ENCODE measurements at places on chromosomes 6 and 20.

DNA sequence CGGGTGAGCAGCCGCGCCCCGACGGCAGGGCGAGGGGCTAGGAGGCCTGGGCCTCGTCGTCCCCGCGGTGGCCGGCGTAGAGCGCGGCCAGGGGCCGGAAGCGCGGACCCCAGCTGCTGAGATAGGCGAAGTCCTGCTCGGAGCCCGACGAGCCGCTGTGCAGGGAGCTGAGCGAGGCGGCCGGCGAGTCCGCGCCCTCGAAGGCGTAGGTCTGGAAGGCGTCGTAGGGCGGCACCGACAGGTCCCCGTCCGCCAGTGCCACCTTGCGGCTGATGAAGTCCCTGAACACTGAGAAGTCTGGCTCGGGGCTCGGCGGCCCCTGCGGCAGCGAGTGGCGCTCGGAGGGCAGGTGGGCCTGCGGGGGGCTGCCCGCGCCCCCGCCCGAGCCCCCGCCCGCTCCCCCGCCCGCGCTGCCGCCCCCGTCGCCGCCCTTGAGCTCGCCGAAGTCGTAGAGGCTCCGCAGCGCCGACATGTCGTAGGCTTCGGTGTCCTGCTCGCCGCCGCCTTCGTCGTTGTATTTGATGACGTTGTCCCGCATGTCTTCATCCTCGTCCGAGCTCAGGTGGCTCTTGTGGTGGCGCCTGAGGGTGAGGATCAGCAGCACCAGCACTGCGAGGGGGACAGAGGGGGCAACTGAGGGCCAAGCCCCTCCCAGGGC lies 56.5 kb downstream of the CD40 start:
- DNase-seq = peak; percentile 64

DNA sequence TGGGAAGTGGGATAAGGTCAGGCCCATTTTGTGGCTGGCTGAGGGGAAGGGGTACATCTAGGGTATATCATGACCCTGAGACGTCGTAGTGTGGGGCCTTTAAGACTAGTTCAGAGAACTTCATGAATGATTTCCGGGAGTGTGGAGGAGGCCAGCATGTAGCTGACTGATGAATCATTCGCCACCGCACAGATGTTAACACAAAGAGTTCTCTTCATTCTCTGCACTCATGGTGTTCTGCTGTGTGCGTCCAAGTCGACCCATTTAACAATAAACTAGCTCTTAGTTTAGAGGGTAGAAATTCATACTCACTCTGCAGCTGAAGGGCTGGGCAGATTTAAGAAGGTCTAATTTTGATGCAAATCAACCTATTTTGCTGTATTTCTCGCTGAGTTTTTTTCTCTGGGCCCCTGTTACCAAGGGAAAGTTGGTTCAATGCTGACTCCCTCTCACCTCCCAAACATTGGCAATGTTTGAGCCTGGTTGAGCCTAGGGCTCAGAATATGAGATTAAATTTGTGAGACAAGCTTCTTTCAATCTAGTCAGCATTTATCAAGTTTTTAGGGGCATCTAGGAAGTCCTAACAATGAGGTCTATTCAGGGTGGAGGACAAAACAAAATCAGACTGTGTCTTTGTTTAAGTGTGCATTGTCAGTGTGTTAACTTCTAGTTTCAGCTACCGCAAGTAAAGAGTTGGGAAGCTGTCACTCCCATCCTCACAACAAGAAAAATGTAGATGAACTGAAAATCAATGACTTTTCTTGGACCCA lies 106.8 kb upstream of the CBLN4 start:
- DNase-seq = no peak

- DNase-seq = no peak
Observed at GRCh38 chr6:106413722-106414121, 53.2 kb downstream of the CRYBG1 start.

GRCh38 chr6:111478749-111479148 lies 4.3 kb downstream of the REV3L start:
- DNase-seq = no peak

GRCh38 chr6:35461270-35461669 lies 6.9 kb upstream of the RPL10A start:
- no peak for DNase-seq

DNA sequence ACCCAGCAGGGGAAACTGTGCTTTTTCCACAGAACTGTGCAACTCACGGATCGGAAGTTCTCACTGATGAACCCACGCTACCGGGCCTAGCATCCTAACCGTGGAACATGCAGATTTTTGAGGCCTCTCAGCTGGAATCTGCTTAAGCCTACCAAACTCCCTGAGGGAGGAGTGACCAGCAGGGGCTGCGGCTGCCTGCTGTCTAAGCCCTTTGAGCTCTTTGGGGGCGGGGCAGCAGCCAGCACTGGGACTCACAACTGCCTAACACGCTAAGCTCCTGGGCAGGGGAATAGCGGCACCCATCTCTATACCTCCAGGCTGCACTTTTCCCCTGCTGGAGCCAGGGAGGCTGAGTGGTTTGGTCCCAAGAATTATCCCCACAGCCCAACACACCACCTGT lies 20.4 kb upstream of the METTL24 start:
- DNase-seq = no peak

- no peak for DNase-seq
Observed at GRCh38 chr20:51692806-51693400, 75.3 kb downstream of the ATP9A start.

DNA sequence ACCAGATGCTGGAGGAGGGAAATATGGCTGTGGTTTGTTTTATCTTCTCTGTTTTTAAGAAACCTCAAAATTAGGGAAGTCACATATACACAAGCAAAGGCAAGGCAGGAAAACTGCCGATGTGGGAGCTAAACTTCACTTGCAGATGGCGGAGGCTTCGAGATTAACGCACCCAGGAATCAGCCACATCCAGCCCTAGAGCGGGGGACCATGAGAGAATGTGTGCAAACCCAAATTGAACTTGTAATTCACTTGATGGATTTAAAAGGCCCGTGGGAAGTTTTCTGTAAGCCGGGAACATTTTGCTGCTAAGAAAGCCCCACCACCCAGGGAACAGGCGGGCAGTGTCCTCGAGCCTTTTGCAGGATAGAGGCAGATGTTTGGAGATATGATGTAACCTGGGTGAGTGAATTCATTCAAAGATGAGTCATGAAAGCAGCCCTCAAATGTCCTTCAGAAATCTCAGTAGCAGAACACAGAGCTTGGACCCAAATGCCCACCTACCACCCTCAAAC lies 39.9 kb downstream of the PREX1 start:
- DNase-seq = no peak

- no peak for DNase-seq
Observed at GRCh38 chr6:15827496-15828255, 164.8 kb upstream of the DTNBP1 start.

GRCh38 chr6:5695260-5696245 lies 311.2 kb downstream of the NRN1 start:
- no peak for DNase-seq

GRCh38 chr6:39296745-39297640 lies 17.2 kb downstream of the KCNK17 start:
- DNase-seq = no peak

GRCh38 chr6:117531346-117531745 lies 48.9 kb downstream of the DCBLD1 start:
- no peak for DNase-seq

DNA sequence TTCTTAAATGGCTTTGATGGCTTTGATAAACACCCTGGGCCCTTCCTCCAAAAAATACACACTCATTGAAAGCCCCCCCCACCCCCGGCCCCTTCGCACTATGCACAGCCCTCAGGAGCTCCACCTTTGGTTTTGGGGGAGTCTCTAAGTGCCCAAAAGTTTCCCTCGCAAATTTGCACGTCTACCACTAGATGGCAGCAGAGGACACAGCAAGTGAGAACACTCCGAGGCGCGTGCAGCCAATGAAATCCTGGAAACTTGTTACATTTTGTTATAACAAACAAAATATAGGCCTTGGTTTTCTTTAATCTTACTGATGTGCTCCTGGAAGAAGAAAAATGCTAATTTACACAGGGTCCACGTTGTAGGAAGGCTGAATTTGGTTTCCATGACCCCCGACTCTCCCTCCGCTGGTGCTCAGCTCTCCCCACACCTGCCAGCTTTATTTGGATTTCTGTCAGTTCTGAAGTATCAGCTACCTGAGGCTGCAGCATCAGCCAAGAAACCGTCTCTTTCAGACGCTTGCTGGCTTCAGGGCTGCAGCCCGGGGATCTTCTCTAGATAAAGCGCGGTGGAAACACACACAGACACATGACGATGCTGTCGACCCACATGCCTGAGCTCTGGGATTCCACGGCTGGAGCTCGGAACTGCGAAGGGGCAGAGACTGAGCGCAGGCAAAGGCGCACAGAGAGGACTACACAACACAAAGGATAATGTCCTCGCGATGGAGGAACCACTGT lies 148.3 kb upstream of the RPS6KA2 start:
- peak; percentile 47 for DNase-seq

GRCh38 chr6:38522322-38522721 lies 117.4 kb downstream of the BTBD9 start:
- no peak for DNase-seq

DNA sequence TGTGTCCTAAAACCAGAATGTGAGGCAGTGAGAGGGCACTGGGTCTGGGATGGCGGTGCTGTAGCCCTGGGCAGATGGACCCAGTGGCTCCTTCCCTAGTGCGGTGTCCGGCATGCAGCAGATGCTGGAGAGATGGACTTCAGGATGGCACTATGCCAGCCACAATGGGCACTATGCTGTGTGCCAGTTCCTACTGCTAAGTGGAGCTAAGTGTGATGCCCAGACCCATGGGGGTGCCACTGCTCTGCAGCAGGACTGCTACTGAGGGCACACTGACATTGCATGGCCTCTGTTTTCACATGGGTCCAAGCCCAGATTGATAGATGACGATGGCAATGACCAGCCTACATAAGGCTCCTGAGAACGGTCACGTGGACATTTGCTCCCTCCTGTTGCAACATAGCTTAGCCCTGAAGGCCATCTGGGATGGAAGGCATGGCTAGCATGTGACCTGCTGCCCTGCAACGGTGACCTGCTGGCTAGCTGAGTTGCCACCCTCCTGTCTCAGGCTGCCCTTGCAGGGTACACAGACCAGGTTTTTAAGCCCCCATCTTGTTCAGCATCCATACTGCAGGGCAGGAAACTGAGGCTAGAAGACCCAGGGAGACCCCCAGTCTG lies 31.3 kb upstream of the KCNK16 start:
- no peak for DNase-seq

GRCh38 chr20:23629017-23629541 lies 8.7 kb downstream of the CST3 start:
- no peak for DNase-seq

GRCh38 chr6:119449331-119450156 lies 100.0 kb upstream of the MAN1A1 start:
- DNase-seq = no peak

GRCh38 chr20:18907353-18907752 lies 93.8 kb downstream of the SCP2D1 start:
- no peak for DNase-seq

DNA sequence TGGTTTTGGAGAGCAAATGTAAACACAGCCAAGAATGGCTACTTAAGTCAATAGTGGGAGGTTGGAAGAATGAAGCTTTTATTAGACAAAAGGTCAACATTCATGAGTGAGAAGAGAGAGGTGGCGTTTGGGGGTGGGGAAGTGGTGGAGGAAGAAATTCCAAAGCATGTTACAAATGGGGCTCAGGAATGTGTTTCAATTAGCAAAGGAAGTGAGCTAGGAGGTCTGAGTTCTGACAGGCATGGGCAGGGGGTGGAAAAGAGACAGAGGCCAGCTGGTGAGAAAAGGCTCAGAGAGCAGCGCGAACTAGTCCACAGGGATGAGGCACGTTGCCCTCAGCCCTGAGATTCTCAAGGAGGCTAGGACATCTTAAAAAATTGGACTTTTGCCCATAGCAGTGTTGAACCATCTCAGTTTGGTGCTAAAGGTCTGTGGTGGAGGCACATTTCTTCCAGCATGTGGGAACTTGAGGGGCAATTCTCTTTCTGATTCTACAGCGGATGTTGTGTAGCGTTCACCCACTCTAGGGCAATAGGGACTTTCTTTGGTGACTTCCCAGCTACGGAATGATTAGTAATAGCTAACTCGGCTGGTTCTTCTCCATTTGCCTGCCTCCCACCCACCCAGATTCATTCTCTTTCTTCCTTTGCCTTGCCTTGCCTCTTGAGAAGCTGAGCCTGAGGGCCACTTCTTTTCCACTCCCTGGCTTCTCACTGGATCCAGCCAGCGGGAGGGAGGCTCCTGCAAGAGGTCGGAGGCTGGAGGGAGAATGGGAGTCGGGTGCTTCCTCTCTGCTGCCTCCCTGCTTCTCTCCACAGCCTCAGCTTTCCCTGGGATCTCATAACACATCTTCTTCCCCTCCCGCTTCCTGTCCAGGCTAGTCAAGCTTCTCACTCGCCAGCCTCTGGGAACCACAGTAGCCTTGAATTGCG lies 45.1 kb upstream of the NEDD9 start:
- DNase-seq = no peak

DNA sequence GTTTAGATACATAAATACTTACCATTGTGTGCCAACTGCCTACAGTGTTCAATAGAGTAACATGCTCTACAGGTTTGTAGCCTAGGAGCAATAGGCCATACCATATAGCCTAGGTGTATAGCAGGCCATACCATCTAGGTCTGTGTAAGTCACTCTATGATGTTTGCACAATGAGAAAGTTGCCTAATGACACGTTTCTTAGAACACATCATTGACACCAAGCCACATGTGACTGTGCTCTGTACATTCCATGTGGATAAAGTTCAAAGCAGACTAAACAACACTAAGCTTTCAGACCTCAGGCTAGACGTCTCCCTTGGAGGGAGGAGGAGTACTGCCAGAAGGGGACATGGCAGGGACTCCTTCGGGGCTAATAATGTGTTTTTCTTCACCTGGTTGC lies 93.6 kb downstream of the KIF16B start:
- no peak for DNase-seq

DNA sequence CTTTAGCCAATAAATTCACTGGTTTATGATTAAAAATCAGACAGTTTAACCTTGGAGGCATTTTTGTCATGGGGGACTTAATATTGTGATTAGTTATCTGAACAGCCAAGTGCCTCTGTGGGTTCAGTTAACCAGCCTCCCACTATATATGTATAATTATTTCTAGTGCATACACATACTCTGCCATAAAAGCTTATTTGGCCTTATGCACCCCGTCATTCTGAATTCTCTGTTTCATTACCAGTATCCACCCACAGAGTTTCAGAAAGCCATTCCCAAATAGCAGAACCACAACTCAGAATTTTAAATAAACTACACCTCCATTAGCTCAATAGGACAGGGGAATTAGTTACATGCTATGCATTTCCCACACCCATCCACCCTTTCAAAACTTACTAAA lies 279.7 kb downstream of the ZFAND3 start:
- no peak for DNase-seq

- no peak for DNase-seq
Observed at GRCh38 chr20:50522053-50522674, 12.0 kb downstream of the PTPN1 start.

GRCh38 chr6:129453073-129453472 lies 256.9 kb downstream of the ARHGAP18 start:
- no peak for DNase-seq

- no peak for DNase-seq
Observed at GRCh38 chr6:25275436-25275835, 3.7 kb upstream of the CARMIL1 start.

GRCh38 chr6:111992851-111993250 lies 61.1 kb upstream of the CCN6 start:
- peak; percentile 46 for DNase-seq

- no peak for DNase-seq
Observed at GRCh38 chr6:89372506-89372901, 20.0 kb upstream of the UBE2J1 start.
